Dermis microvascular lymphatic vessel endothelial cell (primary cell): ENCODE measurements at places on chromosomes 16 and 17. TPM values are rescaled to one million over a fixed set of nuclear protein-coding genes. Genes with fewer than 3 reads are reported as not detected.

ETV4 gene
- 7.2 TPM in 2 replicates for total RNA-seq

- DNase-seq: no peak
These were observed 10.8 kb upstream of the RIPOR1 start for GRCh38 chr16:67517661-67518423.

NACA2 gene
- total RNA-seq: not detected in 2 replicates

DNA sequence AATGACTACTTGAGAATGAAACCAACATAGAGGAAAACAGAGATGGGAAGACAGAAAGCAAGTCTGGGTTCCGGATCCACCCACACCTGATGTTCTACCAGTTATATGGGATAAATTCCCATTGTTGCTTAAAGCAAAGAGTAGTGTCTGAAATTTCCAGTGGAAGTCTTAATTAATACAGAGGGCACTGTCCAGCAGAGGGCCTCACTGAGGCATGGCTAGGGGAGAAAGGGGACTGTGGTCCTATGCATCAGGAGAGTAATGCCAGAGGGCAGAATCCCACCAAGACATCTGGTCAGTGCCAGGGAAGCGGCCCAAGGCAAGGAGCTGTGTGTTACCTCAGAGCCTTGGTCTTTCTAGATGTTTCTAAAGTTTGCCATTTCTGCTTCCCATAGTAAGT lies 7.5 kb upstream of the UMOD start:
- peak; percentile 7 for DNase-seq

DNA sequence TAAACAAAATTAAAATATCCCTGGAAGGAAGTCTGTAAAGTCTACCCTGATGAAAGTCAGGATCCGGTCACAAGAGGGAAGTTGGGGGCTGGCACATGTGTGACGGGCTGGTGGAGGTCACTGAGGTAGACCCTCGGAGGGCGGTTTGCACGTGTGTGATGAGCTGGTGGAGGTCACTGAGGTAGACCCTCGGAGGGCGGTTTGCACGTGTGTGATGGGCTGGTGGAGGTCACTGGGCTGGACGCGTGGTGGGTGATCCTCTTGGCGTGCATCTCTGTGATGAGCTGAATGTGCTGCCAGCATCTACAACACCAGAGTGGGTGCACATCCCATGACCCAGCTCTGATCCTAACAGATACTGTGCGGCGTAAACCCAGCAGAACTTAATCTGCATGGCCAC lies 43.7 kb upstream of the METRNL start:
- DNase-seq: no peak

PRSS27 gene
- total RNA-seq: 0.13 and 0.25 TPM in 2 replicates

DNA sequence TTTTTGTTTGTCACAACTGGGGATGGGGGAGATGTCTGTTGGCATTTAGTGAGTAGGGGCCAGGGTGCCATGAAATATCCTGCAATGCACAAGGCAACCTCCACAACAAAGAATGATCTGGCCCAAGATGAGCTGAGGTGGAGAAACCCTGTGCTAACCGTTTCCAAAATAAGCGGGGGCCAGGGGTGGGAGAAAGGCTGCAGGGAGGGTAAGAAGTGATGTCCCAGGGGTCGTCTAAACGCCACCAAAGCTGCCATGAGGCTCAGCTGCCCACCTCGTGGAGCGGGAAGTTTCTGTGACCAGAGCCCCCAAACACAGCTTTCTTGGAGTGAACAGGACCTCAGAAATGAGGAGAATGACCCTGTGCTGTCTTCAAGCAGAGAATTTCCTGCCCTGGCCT lies 76.5 kb upstream of the CDH5 start:
- DNase-seq: no peak

- no peak for DNase-seq
These were observed 24.8 kb downstream of the MAP1LC3B start for GRCh38 chr16:87416826-87417527.

DNA sequence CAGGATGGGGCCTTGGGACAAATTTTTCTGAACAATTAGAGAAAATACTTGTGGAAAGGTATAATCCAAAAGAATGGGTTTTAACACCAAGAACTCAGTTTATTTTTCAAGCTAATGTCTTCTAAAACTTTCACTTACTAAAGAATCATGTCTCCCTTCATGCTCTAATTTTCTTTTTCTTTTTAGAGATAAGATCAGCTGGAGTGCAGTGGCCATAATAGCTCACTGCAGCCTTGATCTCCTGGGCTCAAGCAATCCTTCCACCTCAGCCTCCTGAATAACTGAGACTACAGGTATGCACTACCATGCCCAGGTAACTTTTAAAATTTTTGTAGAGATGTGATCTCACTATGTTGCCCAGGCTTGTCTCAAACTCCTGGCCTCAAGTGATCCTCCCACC lies 5.5 kb downstream of the OR4D1 start:
- DNase-seq: no peak
